ENCODE measurements at places on chromosomes 3 and 15.

GRCh38 chr3:12336099-12336498, 47.2 kb downstream of the PPARG start:
- DNase-seq, result no peak

DNA sequence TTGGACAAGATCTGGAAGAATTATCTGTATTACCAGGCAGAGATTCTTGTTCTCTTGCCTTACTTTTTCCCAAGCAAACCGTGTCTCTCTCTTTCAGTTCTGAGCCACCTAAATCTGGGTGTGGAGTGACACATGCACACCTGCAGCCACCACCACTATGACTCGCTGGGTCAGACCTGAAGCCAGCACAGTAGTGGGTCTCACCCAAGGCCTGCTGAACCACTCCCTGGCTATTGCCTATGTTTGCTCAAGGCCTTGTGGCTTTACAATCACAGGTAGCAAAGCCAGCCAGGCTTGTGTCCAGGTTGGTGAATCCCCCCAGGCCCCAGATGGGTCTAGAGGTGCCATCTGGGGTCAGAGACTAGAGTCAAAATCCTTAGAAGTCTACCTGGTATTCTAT, 28.7 kb upstream of the COPB2 start:
- DNase-seq, result no peak

DNA sequence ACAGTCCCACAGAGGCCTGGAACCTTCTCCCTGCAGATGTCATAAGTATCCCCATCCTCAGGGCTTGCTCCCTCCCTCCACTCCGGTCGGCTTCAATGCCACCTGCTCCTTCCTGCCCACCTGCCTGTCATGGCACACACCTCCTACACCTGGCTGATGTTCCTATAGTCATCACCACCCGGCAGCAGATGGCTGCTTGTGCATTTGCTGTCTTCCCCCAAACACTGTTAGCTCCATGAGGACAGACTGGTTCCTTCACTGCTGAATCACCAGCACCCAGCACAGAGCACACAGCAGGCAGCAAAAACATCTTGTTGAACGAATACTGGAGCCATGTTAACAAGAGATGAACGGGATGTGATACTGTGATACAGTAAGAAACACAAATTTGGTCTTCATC, 14.8 kb downstream of the TARS3 start:
- DNase-seq, result no peak

DNA sequence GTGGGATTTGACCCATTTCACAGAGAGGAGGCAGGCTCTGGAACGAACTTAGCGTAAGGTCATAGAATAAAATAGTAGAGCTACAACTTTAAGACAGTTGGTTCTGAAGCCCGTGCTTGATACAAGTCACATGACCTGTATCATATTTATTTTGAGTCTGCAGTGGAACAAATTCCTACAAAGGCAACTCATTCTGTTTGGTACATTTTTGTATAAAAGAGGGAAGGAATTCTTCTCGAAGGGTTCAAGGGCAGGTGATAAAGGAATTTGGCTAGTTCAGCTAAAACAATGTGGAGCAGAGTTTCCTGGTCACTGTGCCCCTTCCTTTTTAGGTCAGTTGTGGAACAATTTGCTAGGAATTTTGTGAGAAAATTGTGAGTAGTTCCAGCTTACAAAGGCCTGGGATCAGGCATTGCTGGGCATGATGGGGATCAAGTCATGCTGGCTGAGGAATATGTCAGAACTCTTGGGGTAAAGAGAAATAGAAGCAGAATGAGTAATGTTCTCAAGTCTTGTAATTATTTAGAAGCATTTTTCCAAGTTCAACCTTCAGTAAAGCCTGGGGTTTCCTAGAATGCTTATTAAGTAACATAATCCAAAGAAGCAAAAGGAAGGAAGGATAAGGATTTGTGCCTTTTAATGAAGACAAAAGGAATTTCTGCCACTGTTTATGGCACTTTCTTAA, 19.1 kb downstream of the USP3 start:
- no peak for DNase-seq

DNA sequence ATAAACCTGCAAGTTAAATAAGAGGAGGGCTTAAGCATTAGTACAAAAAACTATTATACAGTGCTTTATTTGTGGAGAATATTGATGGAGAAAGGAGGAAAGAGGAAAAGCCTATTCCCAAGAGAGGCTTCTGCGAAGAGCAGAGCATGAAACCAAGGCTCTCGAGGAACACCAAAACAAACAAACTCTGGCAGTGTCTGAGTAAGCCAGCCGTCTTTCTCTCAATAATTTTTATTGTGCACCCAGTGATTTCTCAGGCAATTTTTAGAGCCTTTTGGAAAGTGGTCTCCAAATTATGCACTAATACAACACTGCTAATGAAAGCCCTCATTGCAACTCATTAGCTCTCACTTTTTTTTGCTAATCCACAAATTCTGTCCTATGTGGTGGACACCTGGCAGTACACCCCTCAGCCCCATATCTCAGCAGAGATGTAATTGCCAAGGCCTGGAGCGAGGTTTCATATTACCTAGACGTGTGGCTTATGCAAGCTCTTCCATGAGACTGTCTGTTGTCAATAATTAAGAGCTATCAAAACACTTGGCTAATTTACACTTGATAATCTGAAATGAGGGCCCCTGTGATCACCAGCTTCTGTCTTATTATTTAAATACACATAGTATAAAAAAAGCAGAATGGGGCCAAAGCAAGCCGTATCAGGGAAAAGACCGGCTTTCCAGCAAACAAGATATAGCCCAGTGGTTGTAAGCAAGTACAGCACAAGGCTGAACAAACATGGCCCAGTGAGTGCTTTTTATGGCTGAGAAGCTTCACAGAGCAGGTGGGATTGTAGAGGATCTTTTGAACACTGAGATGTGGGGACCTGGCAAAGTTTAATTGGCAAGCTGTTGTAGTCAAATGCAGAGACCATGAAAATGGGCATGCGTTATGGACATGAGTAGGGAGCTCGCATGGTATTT, 216.9 kb downstream of the ROBO2 start:
- DNase-seq, result no peak

Measured in T47D (cell line).